ENCODE measurements at places on chromosomes 2 and 18. TPM values are rescaled to one million over a fixed set of nuclear protein-coding genes. Genes with fewer than 3 reads are reported as not detected.

Gene POTEC
- total RNA-seq = not detected

Gene KLHL29
- 16.8 TPM for total RNA-seq

Gene CXCR2
- 7.7 TPM for total RNA-seq

Gene SPP2
- total RNA-seq = not detected

Gene IL1A
- 5.9 TPM for total RNA-seq

Gene RNU2-63P
- not detected for total RNA-seq

Gene VSNL1
- 0.39 TPM for total RNA-seq

Gene MCEE
- total RNA-seq = 26.3 TPM

Gene IL1F10
- total RNA-seq = not detected

Gene GPR45
- total RNA-seq = not detected

Gene IL18R1
- 12.4 TPM for total RNA-seq

Measured in ureter (tissue), 1 donor.